ENCODE measurements at places on chromosomes 1 and 21. TPM values are rescaled to one million over a fixed set of nuclear protein-coding genes. Genes with fewer than 3 reads are reported as not detected.
A peak's percentile ranks its signal among the peaks of the same experiment; 100 is the strongest.

GRCh38 chr1:54857141-54857540 lies 29.9 kb downstream of the DHCR24 start:
- no peak overlapping the region for H3K4me3 ChIP-seq
- H3K27me3 ChIP-seq = no peaks in the 10 kb centered on the region
- H3K4me1 ChIP-seq = no peaks in the 10 kb centered on the region
- peaks cover 19% of the 10 kb centered on the region for H3K36me3 ChIP-seq
- ATAC-seq = no peak

S100A7A gene
- total RNA-seq = 0.79 TPM

- no peak overlapping the region for H3K4me3 ChIP-seq
- H3K27ac ChIP-seq = peak overlapping the region; percentile 3
- peaks cover 6% of the 10 kb centered on the region for H3K4me1 ChIP-seq
- ATAC-seq = peak; percentile 2
- no peaks in the 10 kb centered on the region for H3K36me3 ChIP-seq
These were observed 40.5 kb downstream of the EPHB2 start for GRCh38 chr1:22751124-22751531.

GPR52 gene
- total RNA-seq = 6.7 TPM

DNA sequence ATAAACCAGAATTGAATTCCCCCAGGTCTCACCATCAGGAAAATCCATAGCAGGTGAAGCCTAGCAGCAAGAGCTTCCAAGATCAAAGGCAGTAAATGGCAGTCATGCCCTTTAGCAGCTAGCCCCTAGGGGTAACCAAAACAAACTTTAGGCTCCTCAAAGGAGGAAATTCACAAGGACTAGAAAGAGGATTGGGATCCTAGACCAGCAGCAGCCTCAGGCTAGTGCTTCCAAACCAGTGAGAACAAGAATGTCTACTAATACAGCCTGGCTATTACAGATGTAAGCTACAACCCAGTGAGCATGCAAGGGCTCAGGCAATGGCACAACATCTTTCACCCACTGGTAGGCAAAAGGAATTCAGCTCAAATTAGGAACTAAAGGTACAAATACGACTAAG lies 11.1 kb upstream of the RIMKLA start:
- no peaks in the 10 kb centered on the region for H3K36me3 ChIP-seq
- no peak overlapping the region for H3K27ac ChIP-seq
- H3K4me1 ChIP-seq = no peaks in the 10 kb centered on the region
- H3K27me3 ChIP-seq = peaks cover 21% of the 10 kb centered on the region
- no peak for ATAC-seq

Measured in gastroesophageal sphincter (tissue), 4 donors.